Cardiac muscle cell (in vitro differentiated cells and primary cell): ENCODE measurements at places on chromosomes 11 and 22. TPM values are rescaled to one million over a fixed set of nuclear protein-coding genes. Genes with fewer than 3 reads are reported as not detected.

DNA sequence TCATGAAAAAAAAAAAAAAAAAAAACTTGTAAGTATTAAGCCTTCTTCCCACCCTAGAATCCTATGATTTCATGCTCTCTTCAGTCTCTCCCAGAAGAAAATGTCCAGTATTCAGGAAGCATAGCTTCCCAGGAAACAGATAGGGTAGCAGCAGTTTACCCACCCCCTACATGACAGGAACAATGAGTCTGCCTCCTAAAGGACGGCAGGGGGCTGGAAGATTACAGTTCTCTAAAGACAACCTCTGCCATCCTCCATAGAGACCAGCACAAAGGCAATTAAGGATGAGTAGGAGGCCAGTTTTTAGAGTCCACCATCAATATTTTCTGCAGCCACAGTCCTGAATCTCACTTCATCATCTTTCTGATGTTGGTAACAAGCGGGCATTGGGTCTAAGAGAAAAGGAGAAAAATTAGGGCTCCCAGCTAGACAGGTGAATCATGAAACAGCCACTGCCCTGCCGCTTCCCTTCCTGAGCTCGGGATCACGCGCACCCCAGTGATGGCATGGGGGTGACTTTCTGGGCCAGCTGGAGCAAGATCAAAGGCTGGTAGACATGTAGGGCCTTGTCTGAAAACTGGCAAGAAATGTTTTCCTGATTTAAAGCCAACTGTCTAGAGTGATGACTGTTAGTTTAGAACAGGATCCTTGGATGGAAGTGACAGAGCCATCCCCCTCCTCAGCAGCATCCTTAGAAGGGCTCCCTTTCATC, 322.8 kb downstream of the LARGE1 start:
- no peaks in the 10 kb centered on the region for H3K4me1 ChIP-seq
- no peaks in the 10 kb centered on the region for H3K27me3 ChIP-seq
- no peak overlapping the region for H3K4me3 ChIP-seq
- H3K27ac ChIP-seq = no peak overlapping the region
- no peak for DNase-seq

GRCh38 chr11:13215149-13215548, 62.4 kb upstream of the BMAL1 start:
- H3K4me1 ChIP-seq = peaks cover 10% of the 10 kb centered on the region
- H3K27me3 ChIP-seq = no peaks in the 10 kb centered on the region
- DNase-seq = no peak
- H3K36me3 ChIP-seq = no peaks in the 10 kb centered on the region
- no peak overlapping the region for H3K4me3 ChIP-seq

DNA sequence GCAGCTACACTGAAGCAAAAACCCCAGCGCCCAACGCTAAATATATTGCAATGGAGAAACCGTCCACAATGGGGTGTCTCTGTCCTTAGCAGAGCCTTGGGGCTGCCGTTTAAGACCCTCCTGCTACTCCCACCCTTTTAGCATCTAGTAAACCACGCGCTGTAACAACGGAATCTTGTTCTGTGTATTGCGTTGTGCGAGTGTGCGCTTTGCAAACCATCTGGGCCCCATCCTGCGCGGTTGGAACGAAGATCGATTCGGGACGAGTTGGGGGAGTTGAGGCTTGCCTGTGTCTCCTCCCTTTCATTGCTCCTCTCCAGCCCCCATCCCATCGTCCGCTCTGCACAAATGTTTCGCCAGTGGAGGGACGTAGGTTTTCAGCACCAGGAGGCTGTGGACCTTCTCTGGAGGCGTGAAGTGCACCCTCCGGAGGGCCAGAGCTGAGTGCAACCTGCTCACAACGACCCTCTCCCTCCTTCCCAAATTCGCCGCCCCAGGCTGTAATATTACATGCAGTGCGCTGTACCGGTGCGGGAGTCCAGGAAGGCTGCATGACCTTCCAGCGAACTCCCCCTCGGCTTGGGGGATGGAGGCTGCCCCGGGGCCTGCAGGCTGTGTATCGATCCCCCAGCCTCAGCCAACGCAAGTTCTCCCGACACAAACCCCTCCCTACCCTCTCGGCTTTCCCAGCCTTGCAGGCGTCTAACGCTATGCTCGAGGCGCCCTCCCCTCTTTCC, 1.6 kb upstream of the KMT2A start:
- H3K27ac ChIP-seq = peak overlapping the region; percentile 72
- H3K36me3 ChIP-seq = no peaks in the 10 kb centered on the region
- DNase-seq = peak; percentile 35

GRCh38 chr11:78773492-78773891, 198.8 kb upstream of the NARS2 start:
- H3K4me1 ChIP-seq = no peaks in the 10 kb centered on the region
- no peak overlapping the region for H3K27ac ChIP-seq
- DNase-seq = no peak
- no peaks in the 10 kb centered on the region for H3K27me3 ChIP-seq
- H3K36me3 ChIP-seq = peaks cover 4% of the 10 kb centered on the region
- H3K4me3 ChIP-seq = no peak overlapping the region

DNA sequence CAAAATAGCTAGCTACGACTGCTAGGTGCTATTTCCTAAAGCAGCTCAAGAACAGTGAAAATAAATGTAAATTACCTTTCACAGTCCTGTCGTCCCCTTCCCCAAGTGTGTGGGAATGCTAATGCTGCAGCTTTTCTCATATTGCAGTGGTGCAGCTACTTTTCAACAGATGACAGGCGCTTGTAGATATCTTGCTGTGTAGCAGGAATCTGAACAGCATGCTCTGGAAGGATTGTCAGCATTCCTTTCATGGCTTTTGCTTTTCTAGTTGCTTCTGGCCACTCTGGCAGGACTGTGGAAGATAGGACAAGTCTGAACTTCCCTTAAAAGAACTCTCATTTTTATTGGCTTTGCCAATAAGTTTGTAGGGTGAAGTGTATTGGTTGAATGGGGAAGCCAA, 18.8 kb downstream of the FAR1 start:
- H3K4me1 ChIP-seq = peaks cover 10% of the 10 kb centered on the region
- DNase-seq = peak; percentile 60
- no peaks in the 10 kb centered on the region for H3K27me3 ChIP-seq
- H3K27ac ChIP-seq = peak overlapping the region; percentile 90

DNA sequence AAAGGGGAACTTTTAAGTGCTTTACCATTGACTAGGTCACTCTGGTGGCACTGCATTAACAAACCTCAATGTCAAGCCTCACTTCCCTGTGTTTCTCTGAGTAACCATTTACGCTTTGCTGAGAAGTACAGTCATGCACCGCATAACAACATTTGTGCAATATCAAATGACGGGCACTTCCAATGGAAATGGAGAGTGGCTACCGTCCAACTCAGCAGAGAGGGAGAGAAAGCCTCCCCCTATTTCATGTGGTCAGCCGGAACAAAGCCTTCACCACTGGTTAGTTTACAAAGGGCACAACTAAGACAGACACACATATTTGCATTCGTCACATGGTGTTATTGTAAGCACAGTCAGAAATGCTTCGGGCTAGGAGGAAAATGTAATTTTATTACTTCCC, 117.3 kb downstream of the RASSF10 start:
- H3K4me1 ChIP-seq = no peaks in the 10 kb centered on the region
- H3K4me3 ChIP-seq = no peak overlapping the region
- H3K27me3 ChIP-seq = no peaks in the 10 kb centered on the region
- peak; percentile 91 for DNase-seq
- no peaks in the 10 kb centered on the region for H3K36me3 ChIP-seq

DNA sequence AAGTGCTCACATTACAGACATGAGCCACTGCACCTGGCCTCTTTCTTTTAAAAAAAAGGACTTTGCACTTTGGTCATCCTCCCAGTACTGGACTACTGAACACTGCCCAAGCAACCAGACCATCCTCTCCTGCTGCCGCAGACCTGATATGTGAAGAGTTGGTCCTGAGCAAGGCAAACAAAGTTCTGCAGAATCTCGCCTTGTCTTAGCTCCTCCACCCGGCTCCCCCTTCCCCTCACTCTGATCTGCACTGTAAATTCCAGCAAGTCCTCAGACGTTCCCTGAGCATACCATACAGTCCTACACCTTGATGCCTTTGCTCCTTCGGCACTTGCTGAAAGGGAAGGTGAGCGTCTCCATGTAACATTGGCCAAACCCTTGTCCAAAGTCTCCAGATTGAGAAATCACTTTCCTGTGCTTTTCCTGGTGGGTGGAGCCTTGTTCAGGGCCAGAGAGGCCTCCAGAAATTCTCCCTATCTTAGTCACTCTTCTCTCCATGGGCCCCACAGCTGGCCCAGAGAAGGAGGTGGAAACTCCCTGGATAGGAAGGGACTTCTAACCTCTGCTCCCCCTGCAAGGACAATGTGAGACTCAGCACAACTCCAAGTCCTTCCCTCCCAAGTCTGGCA, 47.0 kb upstream of the TIMP3 start:
- H3K27me3 ChIP-seq = no peaks in the 10 kb centered on the region
- H3K4me1 ChIP-seq = no peaks in the 10 kb centered on the region
- peak; percentile 80 for DNase-seq
- no peak overlapping the region for H3K4me3 ChIP-seq

DNA sequence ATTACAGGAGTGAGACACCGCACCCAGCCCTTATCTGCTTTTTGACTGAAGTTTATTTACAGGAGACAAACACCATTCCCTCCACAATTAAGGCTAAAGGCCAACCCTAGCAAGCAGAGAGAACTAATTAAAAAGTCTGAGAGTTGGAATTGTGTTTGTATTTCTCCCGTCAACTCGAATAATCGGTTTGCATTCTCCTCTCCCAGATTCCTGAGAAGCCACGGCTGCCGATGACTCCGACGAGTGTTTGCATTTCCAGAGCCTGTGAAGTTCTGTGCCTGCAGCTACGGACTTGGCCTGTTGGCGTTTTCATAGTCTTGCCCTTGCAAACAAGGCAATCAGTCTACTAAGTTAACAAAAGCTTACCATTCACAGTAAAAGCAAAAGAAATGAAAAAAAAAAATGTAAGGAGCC, 73.2 kb upstream of the NUP50 start:
- H3K27ac ChIP-seq = no peak overlapping the region
- H3K36me3 ChIP-seq = no peaks in the 10 kb centered on the region
- no peak overlapping the region for H3K4me3 ChIP-seq
- H3K4me1 ChIP-seq = no peaks in the 10 kb centered on the region

- H3K4me3 ChIP-seq = no peak overlapping the region
- H3K4me1 ChIP-seq = no peaks in the 10 kb centered on the region
- no peaks in the 10 kb centered on the region for H3K36me3 ChIP-seq
- no peaks in the 10 kb centered on the region for H3K27me3 ChIP-seq
- peak; percentile 5 for DNase-seq
These were observed 50.7 kb upstream of the LIN7C start for GRCh38 chr11:27557226-27557625.

DNA sequence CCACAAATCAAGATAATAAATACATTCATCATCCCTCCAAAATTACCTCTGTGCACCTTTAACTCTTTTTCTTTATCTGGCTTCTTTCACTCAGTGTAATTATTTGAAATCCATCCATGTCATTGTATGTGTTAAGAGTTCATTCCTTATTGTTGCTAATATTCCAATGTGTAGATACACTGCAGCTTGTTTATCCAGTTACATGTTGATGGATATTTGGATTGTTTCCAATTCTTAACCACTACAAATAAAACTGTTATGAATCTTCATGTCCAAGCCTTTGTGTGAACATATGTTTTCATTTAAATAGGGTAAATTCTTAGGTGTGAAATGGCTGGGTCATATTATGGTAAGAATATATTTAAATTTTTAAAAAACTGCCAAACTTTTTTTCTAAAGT, 323.3 kb upstream of the NCAM1 start:
- H3K27me3 ChIP-seq = no peaks in the 10 kb centered on the region
- no peak overlapping the region for H3K27ac ChIP-seq
- H3K36me3 ChIP-seq = no peaks in the 10 kb centered on the region
- H3K4me1 ChIP-seq = no peaks in the 10 kb centered on the region
- H3K4me3 ChIP-seq = no peak overlapping the region

DNA sequence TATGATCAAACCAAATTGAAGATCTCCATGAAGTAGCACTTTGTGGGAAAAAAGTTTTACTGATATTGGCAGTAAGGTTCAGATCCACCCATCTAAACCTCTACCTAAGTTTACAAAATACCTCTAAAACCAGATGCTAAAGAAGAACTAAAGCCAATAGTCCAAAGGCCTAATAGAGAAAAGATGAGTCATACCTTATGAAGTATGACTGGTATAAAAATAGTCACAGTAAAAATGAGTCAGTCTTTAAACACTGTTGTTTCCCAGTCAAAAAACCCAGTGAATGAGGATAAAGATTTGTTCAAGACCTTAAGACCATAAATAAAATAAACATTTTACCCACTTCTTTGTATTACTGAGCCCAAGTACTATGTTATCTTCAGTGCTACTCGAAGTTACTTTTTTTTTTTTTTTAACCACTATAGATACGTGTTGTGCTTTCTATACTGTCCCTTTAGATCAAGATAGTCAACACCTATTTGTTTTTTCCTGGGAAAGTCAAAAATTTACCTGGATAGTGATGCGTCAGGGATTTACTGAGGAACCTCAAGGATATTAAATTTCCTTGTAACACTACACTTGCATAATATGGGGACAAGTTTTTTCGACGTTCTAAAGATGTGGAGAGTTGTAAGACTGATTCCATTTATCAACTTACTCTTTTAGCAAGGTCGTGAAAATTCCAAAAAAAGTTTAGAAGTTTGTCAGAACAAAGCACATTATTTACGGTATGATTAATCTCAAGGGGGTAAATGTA, 87.3 kb downstream of the CCDC73 start:
- H3K27me3 ChIP-seq = no peaks in the 10 kb centered on the region
- H3K4me1 ChIP-seq = no peaks in the 10 kb centered on the region
- H3K4me3 ChIP-seq = no peak overlapping the region
- H3K36me3 ChIP-seq = no peaks in the 10 kb centered on the region
- no peak overlapping the region for H3K27ac ChIP-seq
- no peak for DNase-seq

GRCh38 chr22:19970479-19971275, 29.1 kb upstream of the TXNRD2 start:
- no peaks in the 10 kb centered on the region for H3K36me3 ChIP-seq
- DNase-seq = peak; percentile 75
- no peak overlapping the region for H3K4me3 ChIP-seq
- H3K4me1 ChIP-seq = no peaks in the 10 kb centered on the region
- no peak overlapping the region for H3K27ac ChIP-seq

DNA sequence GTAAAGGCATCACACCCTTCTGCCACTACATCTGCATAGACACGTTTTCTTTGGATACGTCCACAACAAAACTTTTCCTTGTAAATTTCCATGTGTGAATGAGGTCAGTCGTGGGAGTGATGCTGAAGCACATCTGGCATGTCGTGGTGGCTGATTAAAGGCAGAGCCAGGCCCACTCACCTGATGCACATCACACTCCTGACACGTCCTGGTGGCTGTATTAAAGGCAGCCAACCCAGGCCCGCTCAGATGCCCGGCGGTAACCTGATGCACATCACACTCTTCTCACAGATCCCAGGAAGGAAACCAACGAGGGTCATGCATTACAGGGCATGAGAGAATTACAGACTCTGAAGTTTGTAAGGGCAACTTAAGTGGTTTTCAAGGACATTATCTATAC, 321.6 kb upstream of the B3GAT1 start:
- no peaks in the 10 kb centered on the region for H3K36me3 ChIP-seq
- H3K27me3 ChIP-seq = no peaks in the 10 kb centered on the region
- H3K4me1 ChIP-seq = peaks cover 5% of the 10 kb centered on the region
- H3K27ac ChIP-seq = no peak overlapping the region
- DNase-seq = no peak
- H3K4me3 ChIP-seq = no peak overlapping the region

EHF gene
- not detected in 2 replicates for polyA plus RNA-seq

KIF18A gene
- 4.9 and 22.3 TPM in 2 replicates for polyA plus RNA-seq

C22orf31 gene
- polyA plus RNA-seq = not detected in 2 replicates

CREBZF gene
- 61.7 and 74.3 TPM in 2 replicates for polyA plus RNA-seq
